CD4-positive, alpha-beta T cell treated with Interleukin-4 for 4 hours (primary cell): ENCODE measurements at places on chromosomes 6 and 20.

DNA sequence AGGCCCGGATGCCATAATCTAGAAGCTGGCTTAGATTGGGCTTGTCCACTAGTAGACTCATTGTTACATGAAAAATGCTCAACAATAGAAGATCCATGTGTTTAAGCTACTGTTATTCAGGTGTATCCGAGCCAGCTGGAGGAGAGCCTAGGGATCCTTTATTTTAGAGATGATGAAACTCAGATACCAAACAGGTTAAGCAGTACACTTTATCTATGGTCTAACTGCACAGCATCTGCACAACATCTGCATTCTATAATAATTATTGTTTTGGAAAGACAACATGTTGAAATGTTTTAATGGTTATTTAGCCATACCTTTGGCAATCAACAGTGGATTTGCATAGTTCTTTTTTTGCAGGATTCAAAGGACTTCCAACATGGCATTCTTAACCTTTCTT lies 134.1 kb downstream of the RFPL4B start:
- DNase-seq = no peak

DNA sequence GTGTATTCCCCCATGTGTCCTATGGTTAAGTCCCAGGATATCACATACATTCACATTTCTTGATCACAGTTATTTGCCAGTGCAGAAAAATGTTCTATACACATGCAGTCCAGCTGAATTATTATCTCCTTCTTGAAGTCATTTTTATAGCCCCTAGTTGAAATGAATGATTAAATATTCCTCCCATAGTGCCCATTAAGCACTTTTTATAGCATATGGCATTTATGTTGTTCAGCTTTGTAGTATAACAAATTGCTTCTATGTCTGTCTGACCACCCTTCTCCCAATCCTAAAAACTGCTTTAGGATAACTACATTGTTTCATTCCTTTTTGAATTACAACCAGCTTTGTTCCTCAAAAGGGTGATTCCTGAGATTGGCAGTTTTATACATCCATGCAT lies 123.5 kb downstream of the ADGRB3 start:
- no peak for DNase-seq

GRCh38 chr20:53032478-53032932 lies 60.3 kb downstream of the TSHZ2 start:
- no peak for DNase-seq

- DNase-seq = no peak
Measured at GRCh38 chr20:14012671-14013070, 17.4 kb downstream of the MACROD2 start.

- no peak for DNase-seq
Measured at GRCh38 chr20:50574586-50574985, 64.4 kb downstream of the PTPN1 start.

GRCh38 chr6:162622572-162622971 lies 105.0 kb downstream of the PRKN start:
- DNase-seq = no peak

- DNase-seq = no peak
Measured at GRCh38 chr6:4320860-4321259, 185.5 kb upstream of the ECI2 start.

- DNase-seq = peak; percentile 53
Measured at GRCh38 chr6:34237722-34238584, 1.3 kb downstream of the HMGA1 start.

DNA sequence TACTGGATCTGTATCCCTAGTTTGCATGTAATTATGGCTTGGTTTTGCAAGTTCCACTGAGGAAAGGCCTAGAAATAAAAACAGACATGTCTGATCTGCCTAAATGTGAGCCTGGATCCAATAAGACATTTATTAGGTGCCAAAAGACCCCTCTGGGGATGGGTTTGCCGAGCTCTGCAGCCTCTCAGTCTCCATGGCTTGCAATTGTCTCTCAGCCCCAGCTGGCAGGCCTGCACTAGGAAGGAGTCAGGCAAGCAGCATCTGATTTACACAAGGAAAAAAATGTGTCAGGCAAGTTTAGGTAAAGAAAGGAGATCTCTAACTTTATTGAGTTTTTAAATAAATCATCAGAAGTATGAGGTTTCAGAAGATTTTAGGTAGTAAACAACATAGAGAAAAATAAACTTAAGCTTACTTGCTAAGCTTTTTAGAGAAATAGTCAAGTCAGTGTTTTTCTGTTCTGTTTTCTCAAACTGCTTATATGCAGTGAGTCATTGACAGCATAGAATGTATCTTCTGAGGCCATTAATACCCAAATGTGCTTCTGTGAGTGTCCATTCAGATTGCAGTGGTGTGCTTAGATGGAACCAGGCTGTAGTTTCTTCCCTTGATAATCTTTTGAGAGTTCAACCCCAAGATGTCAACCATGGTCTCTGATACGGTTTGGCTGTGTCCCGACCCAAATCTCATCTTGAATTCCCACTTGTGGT lies 121.0 kb downstream of the FHL5 start:
- DNase-seq = no peak

- no peak for DNase-seq
Measured at GRCh38 chr20:62008643-62009183, 57.0 kb downstream of the TAF4 start.

GRCh38 chr6:2986722-2987221 lies 12.9 kb upstream of the NQO2 start:
- DNase-seq = no peak

DNA sequence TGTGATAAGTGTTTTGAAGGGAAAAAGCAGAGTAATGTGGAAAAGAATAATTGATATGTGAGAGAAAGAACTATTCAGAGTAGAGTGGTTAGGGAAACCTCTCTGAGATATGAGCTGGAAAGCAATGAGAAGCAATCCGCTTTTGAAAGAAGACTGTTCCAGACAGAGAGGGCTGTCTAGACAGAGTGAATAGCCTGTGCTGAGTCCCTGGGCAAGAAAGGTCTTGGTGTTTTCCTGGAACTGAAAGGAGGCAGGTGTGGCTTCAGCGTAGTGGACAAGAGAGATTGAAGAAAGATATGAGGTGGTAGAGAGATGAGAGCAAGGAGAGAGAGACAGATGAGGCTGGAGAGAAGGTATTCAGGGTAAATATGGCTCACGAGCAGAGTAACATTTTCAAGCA lies 190.8 kb downstream of the UBE3D start:
- no peak for DNase-seq

GRCh38 chr6:16594849-16595248 lies 166.4 kb downstream of the ATXN1 start:
- no peak for DNase-seq

DNA sequence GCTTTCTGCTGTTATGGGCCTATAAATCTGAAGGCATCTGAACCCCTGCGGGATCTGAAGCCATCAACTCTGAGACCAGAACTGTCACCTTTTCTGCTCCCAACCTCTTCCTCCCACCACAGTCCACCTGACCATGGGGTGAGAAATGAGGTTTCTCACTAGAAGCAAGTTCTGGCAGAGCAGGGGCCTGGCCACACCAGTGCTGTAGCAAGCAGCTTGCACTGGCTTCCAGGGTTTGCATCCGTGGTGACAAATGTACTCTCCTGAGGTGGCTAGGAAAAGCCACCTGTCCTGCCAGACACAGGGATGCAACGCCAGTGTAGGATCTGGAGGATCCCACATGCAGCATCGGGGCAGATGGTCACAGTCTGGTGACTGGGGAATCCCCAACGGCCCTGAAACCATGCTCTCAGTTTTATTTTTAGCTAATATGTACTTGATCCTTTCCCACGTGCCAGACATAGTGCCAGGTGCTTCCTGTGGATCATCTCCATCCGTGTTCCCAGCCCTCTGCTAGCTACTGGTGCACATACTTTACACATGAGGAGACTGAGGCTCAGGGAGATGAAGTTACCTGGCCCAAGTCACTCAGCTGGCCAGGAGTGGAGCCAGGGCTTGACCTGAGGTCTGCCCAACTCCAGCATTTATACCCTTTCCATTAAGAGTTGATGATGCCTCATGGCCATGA lies 122.1 kb upstream of the SPACA1 start:
- DNase-seq = no peak

DNA sequence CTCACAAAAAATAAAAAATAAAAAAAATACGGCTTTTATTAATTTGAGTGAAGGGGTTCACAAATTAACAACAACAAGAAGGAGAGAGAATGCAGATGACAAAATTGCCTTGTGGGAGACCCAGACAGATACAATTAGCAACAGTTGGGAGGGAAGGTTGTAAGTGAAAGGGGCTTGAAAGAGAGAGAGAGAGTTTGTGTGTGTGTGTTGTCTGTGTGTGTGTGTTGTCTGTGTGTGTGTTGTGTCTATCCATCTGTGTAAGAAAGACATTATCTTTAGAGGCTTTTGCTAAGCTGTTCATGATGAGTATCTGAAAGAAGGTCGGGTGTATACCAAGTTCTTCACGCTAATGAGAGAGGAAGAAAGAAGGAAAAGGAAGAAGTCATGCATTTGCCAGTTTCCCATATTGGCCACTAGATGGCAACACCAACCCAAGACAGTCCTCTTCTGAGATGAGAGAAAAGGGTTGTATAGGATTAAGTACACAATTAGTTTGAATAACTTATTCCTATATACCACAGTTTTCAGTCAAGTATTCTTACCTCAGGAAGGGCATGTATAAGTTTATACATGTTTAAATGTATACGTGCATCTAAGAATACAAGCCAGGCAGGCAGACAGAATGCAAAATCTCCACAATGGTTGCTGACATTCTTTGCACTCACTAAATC lies 63.7 kb upstream of the CD2AP start:
- peak; percentile 67 for DNase-seq

DNA sequence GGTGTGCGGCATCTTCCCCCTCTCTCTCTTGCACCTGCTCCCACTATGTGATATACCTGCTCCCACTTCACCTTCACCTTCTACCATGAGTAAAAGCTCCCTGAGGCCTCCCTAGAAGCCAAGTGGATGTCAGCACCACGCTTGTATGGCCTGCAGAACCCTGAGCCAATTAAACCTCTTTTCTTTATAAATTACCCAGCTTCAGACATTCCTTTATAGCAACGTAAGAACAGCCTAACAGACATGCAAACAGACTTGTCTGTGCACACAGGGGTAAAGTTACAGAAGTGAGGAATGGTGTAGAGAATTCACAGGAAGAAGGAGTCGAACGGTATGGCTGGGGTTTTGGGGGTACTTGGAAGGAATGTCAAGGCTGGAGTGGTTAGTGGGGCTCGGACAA lies 14.8 kb upstream of the TGM2 start:
- DNase-seq = no peak

- DNase-seq = no peak
Measured at GRCh38 chr20:22579119-22579427, 5.3 kb downstream of the FOXA2 start.

- no peak for DNase-seq
Measured at GRCh38 chr6:32050562-32050961, 12.3 kb downstream of the CYP21A2 start.

GRCh38 chr6:142912125-142912524 lies 32.9 kb downstream of the HIVEP2 start:
- DNase-seq = no peak

DNA sequence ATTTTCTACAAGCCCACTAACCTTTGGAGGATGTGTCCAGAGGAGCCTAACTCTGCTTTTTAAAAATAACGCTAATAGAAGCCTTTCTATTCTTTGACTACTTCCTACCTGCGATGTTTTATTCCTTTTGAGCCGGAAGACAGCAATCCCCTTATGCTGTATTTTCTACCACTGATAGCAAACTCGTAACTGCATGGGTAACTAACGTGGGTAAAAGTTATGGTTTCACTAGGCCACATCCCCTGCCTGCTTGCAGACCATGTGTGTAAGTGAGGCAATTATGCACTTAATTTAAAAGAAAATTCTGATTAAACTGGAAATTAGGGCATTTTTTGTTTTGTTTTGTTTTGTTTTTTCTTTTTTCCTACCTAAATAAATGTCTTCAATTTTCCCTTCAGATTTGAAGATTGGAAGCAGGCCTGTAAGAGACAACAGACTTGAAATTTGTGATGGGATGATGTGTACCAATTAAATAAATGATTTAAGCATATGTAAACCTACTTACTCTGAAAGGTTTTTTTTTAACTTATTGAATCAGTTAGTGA lies 931 bp downstream of the UFL1 start:
- DNase-seq = peak; percentile 36

- no peak for DNase-seq
Measured at GRCh38 chr6:44782892-44783291, 395.4 kb downstream of the CDC5L start.

DNA sequence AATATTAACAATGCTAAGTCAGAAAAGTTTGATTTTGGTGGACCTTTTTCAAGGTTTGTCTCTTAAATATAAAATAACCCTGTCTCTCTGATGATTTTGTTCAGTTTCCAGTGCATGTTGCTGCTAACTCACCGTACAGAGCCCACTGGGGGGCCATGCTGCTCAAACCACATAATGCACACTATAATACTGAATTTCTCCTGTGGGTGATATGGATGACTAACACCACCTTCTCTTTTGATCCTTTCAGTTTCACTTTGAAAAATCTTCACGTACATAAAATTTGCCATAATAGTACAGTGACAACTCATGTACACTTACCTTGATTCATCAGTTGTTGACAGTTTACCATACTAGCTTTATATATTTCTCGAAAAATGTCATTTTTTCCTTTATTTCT lies 506.6 kb upstream of the MAN1A1 start:
- DNase-seq = peak; percentile 3

- DNase-seq = no peak
Measured at GRCh38 chr6:47034926-47035325, 7.2 kb downstream of the ADGRF1 start.

DNA sequence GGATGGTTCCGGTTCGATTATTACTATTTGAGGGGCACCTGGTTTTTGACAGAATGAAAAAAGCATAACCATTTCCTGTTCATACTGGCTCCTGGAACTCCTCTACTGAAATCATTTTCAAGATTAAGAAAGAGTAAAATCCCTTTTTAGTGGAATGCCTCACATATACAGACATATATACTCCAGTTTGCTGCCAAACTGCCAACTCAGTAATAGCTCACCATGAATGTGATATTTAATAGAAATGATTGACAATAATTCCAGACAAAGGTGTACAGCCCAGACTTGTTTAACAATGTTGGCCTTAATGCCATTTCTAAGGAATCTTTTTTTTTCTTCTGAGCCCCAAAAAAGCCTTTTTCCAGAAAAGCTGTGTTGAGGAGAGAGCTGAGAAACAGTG lies 93.1 kb downstream of the JAG1 start:
- DNase-seq = no peak

DNA sequence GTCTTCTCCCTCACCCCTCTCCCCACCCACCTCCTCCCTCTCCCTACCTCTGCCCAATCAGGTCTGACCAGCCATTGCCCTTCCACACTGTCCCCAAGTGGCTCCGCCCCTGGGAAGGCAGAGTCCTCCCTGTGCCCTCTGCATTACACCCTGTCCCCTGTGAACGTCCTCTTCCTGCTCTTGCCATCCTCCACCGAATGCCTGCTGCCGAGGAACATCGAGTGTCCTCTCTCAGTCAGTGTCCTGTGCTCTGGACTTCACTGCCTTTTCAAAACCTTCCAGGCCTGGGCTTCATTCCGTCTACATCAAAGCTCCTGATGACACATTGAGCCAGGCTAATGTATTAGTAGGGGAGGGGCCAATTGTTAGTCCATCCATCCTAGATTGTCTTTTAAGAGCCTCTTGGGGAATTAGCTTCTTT lies 3.3 kb upstream of the PACSIN1 start:
- DNase-seq = no peak

GRCh38 chr6:3707024-3707423 lies 44.5 kb downstream of the PXDC1 start:
- DNase-seq = no peak

- no peak for DNase-seq
Measured at GRCh38 chr20:21706261-21707195, 1.1 kb downstream of the PAX1 start.

- peak; percentile 41 for DNase-seq
Measured at GRCh38 chr6:1436334-1437306, 47.2 kb downstream of the FOXF2 start.
